Activated T-cell treated with anti-CD3 and anti-CD28 coated beads for 1 hour (primary cell): ENCODE measurements at places on chromosomes 12 and 14.

GRCh38 chr14:38143659-38144505, 63.8 kb upstream of the SSTR1 start:
- DNase-seq: no peak

GRCh38 chr12:3389986-3390385, 101.0 kb upstream of the PRMT8 start:
- no peak for DNase-seq

- no peak for DNase-seq
Measured at GRCh38 chr12:52751795-52752194, 25.4 kb downstream of the KRT76 start.

- no peak for DNase-seq
Measured at GRCh38 chr12:114186241-114187002, 219.5 kb downstream of the TBX5 start.

- DNase-seq: no peak
Measured at GRCh38 chr12:110279566-110280375, 1.3 kb upstream of the ATP2A2 start.

DNA sequence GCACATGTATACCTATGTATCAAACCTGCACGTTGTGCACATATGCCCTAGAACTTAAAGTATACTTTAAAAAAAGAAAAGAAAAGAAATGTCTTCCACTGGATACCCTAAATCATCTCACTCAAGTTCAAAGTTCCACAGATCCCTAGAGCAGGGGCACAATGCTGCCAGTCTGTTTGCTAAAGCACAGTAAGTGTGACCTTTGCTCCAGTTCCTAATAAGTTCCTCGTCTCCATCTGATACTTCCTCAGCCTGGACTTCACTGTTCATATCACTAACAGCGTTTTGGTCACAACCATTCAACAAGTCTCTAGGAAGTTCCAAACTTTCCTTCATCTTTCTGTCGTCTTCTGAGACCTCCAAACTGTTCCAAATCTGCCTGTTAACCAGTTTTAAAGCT, 118.3 kb downstream of the BMP4 start:
- DNase-seq: no peak
